Dermis lymphatic vessel endothelial cell (primary cell): ENCODE measurements at places on chromosomes 7 and 10. TPM values are rescaled to one million over a fixed set of nuclear protein-coding genes. Genes with fewer than 3 reads are reported as not detected.

NXPH1 gene
- total RNA-seq, result not detected in 2 replicates

SPDYE2 gene
- not detected in 2 replicates for total RNA-seq

PRSS1 gene
- total RNA-seq, result not detected in 2 replicates

HABP2 gene
- total RNA-seq, result 0.09 and 0.22 TPM in 2 replicates

OPN4 gene
- not detected in 2 replicates for total RNA-seq

TMEM176B gene
- not detected in 2 replicates for total RNA-seq

FGFR2 gene
- total RNA-seq, result under 0.01 and 0.09 TPM in 2 replicates

NKX2-3 gene
- total RNA-seq, result not detected in 2 replicates

FAM25C gene
- not detected in 2 replicates for total RNA-seq

ITIH5 gene
- 0.33 and 0.52 TPM in 2 replicates for total RNA-seq

SH2D4B gene
- under 0.01 TPM in 2 replicates for total RNA-seq

DKK1 gene
- total RNA-seq, result 9.6 and 14.4 TPM in 2 replicates

GHRHR gene
- not detected in 2 replicates for total RNA-seq

C10orf67 gene
- under 0.01 TPM in 1 of 2 replicates, not detected in the other for total RNA-seq

PCLO gene
- total RNA-seq, result 5.0 and 5.3 TPM in 2 replicates

ZNF239 gene
- total RNA-seq, result 0.11 and 0.17 TPM in 2 replicates

ADAM22 gene
- total RNA-seq, result 0.43 and 2.0 TPM in 2 replicates
